ENCODE measurements at places on chromosomes 1 and 21.

GRCh38 chr1:22349362-22350043 is 102.1 kb upstream of the ZBTB40 start:
- no peak for DNase-seq

- DNase-seq, result no peak
Observed at GRCh38 chr1:27626031-27626935, 8.7 kb downstream of the FGR start.

- DNase-seq, result no peak
Observed at GRCh38 chr1:111602974-111603373, 16.6 kb upstream of the RAP1A start.

- no peak for DNase-seq
Observed at GRCh38 chr1:42731585-42731984, 8.5 kb downstream of the CLDN19 start.

DNA sequence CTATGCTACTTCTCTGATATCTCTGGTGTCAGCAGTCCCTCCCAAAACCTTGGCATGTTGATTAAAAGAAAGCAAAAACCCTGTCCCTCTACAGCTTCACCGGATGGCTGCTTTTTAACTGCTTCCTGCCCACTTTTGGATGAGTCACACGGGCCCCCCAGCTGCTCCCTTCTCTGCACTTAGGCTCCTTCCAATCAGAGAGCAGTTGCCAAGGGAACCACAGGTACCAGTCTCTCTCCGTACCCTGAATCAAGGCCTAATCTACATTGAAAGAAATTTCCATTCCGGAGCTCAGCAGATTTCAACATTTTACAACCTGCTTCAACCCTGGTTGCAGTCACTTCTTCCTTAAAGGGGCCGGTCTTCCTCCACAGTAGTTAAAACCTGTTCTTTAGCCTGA is 70.6 kb upstream of the GJB5 start:
- DNase-seq, result no peak
